ENCODE measurements at places on chromosomes 2 and 18.

- no peak for DNase-seq
Measured at GRCh38 chr2:7868836-7869235, 813.0 kb upstream of the ID2 start.

GRCh38 chr2:239544143-239544917, 143.5 kb upstream of the HDAC4 start:
- DNase-seq, result no peak

- DNase-seq, result no peak
Measured at GRCh38 chr2:15731213-15731888, 139.7 kb downstream of the DDX1 start.

DNA sequence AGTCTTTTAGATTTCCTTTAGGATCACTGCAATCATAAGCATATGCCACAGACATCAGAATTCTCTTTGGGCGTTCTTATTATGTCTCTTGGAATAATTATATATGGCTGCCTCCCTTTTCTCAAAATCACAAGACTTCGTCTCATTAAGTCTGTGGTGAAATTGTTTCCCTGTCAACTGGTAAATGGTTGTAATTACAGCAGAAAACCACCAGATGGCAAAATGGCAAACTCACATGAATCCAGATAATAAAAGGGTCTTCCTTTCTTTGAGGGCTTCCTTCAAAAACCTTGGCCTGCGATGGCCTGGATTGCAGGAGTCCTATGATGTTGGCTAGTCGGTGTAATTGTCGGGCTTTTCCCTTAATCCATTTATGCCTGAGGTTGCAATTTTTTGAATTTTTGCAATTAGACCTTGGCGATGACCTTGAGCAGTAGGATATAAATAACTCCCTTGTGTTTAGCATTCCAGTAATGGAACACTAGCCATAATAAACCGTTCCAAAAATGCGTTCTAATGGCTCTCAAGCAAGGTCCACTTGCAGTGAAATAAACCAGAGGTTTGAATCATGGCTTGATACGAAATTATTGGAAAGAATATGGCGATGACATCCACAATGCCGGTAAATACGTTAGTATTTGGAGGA, 656.4 kb downstream of the MBD2 start:
- DNase-seq, result peak; percentile 7

DNA sequence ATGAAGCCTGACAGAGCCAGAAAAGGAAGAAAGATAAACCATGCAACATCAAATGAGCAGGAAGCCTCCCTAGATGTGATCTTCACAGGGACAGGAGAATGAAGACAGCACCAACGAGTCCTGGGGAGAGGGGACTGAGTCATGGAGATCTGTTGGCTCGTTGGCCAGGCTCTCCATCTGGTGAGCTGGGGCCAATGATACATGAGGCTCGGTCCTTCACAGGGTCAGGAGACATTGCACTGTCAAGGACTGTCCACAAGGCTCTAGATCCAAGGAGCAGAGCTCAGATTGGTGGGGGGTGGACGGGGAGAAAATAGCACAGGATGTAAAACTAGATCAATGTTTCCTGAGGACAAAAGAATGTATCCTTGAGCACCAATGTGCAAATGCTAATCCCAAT, 735 bp downstream of the CD207 start:
- DNase-seq, result no peak

DNA sequence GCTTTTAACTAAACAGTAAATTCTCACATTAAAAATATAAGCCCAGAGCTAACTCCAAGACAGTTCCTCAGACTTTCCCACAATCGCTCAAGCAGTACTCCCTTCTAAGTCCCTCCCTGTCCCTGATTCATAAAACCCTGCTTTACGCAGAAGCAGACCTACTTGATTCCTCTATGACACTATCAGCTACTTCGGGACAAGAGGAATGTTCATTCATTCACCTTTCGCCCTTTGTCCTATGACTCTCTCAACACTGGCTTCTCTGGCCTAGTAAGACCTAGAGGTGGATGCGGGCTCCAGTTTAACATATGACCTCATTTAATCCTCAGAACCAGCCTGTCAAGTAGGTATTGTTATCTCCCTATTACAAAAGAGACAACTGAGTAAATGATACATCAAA, 10.2 kb downstream of the LPIN2 start:
- DNase-seq, result no peak

GRCh38 chr2:63078852-63079606, 28.4 kb downstream of the OTX1 start:
- no peak for DNase-seq

DNA sequence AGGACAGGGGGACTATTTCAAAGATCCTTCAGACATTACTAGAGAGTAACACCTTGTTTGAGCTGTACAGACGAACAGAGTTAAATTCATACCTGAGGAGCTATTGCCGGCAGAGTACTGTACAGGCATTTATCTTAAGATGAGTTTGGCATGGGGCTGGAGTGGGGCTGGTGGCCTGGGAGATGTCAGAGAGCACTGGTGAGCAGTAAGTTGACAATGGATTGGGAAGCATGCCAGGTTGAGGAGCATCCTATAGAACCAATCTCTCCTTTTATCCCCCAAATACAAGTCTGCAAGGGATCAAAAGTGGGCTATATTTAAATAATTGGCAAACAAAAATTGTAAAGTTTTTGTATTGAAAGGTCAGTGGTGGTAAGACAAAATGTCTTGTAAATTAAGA, 58.6 kb downstream of the ADCYAP1 start:
- DNase-seq, result no peak

- no peak for DNase-seq
Measured at GRCh38 chr2:227163485-227163997, 464 bp downstream of the COL4A4 start.

- peak; percentile 87 for DNase-seq
Measured at GRCh38 chr2:96260387-96261260, 5.2 kb downstream of the TMEM127 start.

GRCh38 chr2:3041841-3042600, 335.6 kb downstream of the EIPR1 start:
- no peak for DNase-seq

GRCh38 chr18:24022161-24022560, 7.6 kb downstream of the TTC39C start:
- no peak for DNase-seq

DNA sequence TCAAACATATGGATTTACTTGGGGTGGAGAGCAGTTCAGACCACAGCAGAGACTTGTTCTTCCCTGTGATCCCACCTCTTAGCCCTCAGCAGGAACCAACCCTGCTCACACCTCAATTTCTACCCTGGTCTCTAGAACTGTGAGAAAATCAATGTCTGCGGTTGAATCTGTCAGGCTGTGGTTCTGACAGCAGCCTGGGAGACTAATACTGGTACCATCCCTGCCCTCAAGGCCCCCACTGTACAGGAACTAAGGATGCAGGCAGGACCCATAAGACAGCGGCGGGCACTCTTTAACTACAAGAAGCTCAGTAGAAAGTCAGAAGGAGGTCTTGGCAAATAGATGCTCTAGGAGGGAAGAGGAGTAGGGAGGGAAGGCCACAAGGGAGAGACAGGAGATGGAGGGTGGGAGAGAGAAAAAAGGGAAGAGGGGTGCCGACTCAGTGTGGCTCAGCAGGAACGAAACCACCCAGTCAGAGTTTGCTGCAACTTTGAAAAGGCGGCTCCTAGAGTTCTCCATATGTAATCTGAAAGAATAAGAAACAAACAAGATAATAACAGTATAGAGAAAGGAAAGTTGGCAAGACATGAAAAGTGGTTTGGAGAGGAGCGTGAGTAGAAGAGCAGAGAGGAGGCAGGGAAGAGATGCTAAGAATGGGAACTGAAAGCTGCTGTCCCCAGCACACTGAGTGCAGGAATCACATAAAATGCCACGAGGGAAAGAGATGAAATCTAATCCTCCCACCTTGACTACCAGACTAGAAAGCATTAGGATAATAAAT, 323.9 kb upstream of the ID2 start:
- DNase-seq, result no peak

DNA sequence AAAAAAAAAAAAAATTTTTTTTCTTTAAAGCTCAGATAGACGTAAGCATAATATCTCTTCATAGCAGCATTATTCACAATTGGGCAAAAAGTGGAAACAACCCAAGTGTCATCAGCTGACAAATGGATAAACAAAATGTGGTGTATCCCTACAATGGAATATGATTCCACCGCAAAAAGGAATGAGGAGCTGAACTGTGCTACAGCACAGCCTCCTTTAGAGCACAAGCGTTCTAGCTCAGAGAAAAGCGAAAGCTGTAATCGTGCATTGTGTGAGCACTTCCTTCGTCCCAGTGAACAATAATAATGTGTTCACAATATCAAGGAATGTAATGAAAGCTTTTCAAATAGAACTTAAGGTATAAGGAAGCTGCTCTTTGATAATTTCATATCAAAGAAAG, 11.7 kb upstream of the CHMP1B start:
- no peak for DNase-seq

GRCh38 chr18:56233595-56233994, 404.8 kb downstream of the TXNL1 start:
- peak; percentile 30 for DNase-seq

- no peak for DNase-seq
Measured at GRCh38 chr2:121147766-121148165, 137.2 kb downstream of the TFCP2L1 start.

DNA sequence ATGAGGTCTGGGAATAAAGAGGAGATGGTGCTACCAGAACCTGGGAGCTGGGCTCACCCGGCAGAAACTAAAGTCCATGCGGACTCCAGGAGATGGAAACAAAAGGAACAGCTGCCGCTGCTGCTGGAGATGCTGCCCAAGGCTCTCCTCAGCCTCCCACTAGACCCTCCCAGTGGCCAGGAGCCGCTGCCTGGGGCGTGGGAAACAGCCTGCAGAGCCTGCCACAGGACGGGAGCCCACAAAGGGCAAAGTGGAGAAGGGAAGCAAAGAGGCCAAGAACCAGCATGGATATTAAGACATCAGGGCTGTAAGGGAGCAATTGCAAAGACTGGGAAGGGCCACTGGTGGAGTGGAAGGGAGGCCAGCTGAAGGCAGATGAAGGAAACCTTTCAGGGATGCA, 179.6 kb downstream of the NCK2 start:
- no peak for DNase-seq

- DNase-seq, result no peak
Measured at GRCh38 chr2:58109481-58109880, 62.9 kb downstream of the VRK2 start.

DNA sequence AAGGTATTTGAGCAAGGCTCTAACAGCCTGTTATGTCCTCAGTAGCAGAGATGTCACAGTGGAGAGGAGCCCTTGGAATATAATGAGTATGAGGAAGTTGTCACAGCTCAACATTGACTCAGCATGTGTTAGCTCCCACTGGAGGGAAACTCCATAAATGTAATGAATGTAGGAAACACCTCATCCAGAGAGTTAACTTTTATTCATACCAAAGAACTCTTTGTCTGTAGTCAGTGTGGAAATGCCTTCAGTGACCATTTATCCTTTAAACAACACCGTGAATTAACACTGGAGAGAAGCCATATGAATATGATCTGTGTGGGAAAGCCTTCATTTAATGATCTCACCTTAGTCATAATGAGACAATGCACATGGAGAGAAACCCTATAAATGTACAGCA, 59.7 kb downstream of the CYP1B1 start:
- no peak for DNase-seq

DNA sequence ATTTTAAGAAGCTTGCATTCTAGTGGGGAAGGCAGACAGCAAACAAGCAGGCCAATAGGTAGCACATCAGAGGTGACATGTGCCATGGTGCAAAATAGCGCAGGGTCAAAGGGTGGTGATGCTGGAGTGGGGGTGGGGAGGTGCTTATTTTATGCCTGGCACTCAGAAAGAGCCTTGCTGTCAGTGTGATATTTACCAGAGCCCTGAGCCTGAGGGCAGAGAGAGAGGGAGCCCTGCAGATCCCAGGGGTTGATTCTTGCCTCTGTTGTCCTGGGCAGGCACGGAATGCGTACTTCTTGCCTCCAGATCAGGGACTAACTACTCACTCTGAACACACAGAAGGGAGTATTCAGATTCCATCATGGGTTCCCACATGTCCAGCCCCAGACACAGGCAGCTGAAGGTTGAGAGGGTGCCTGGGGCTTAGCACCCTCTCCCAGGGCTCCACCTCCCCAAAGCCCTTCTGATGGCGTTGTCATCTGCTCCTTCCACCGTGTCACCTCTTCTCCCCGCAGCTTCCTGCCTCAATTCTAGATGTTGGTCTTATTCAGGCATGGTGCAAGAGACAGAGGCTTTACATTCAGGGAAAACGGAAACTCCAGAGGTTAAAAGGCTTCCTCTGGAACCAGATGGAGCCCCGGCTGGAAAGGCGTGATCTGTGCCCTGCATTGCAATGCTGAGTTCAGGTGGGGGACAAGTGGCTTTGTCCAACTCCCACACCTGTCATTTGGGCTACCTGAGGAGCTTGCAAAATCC, 252.3 kb downstream of the HAUS1 start:
- no peak for DNase-seq

GRCh38 chr2:32064713-32065112, 1.4 kb downstream of the SPAST start:
- DNase-seq, result no peak

DNA sequence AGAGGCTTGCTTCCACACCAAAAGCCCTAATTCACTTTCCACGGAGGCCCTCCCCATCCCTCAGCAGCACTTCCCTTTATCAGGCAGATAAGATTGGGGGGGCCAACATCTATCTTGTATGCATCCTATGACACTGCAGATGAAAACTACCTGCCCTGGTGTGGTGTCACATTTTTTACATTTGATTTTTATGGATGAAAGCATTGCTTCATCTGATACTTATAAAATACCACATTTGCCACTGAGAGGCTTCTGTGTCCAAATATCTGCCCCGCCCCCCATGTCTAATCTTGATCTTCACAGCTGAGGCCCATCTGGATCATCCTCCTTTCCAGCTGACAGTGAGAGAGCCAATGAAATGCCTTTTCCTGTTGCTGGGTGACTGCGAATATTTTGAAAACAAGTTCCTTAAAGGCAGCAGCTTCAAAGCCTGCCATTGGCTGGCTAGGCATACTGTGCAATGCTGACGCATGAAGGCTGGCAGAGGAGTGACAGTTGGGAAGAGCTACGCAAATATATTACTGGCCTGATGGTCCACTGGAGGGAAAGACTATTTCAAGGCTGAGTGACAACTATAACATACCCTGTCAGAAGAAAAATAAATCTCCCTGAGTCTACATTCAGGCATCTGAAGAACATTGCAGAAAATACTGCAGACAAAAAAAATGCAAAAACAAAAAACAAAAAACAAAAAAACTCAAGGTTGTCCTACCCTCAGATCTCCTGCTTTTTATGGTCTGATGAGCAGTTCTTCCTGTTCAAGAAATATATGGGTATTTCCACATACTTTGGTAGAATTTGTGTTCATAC, 318.7 kb downstream of the PDE11A start:
- DNase-seq, result peak; percentile 5

GRCh38 chr2:107168141-107168540, 282.2 kb upstream of the ST6GAL2 start:
- DNase-seq, result no peak

GRCh38 chr2:192017844-192018243, 171.0 kb upstream of the CAVIN2 start:
- DNase-seq, result no peak

GRCh38 chr2:30823452-30823851, 16.2 kb upstream of the CAPN13 start:
- DNase-seq, result no peak

- no peak for DNase-seq
Measured at GRCh38 chr2:20351555-20352229, 1.0 kb upstream of the PUM2 start.

- DNase-seq, result no peak
Measured at GRCh38 chr18:64993695-64994094, 757.1 kb upstream of the CDH7 start.

GRCh38 chr2:46275995-46276394, 21.2 kb upstream of the EPAS1 start:
- DNase-seq, result no peak

- no peak for DNase-seq
Measured at GRCh38 chr2:157336137-157337010, 10.8 kb upstream of the ERMN start.

Measured in HS-27A (cell line).